ENCODE measurements at places on chromosomes 12 and 14.

GRCh38 chr14:104424406-104425072 lies 155.0 kb upstream of the C14orf180 start:
- no peak for DNase-seq

- DNase-seq: no peak
These were observed 2.6 kb downstream of the LRRC10 start for GRCh38 chr12:69608114-69608513.

DNA sequence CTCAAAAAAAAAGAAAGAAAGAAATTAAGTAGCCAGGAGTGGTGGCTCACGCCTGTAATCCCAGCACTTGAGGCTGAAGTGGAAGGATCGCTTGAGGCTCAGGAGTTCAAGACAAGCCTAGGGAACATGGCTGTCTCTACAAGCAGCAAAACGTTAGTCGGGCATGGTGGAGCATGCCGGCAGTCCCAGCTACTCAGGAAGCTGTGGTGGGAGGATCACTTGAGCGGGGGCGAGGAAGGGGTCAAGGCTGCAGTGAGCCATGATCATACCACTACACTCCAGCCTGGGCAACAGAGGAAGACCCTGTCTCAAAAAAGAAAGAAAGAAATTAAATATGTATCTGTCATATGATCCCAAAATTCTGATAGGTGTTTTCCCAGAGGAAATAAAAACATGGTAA lies 5.3 kb downstream of the RAD52 start:
- no peak for DNase-seq

GRCh38 chr14:71511152-71511551 lies 421.1 kb upstream of the RGS6 start:
- no peak for DNase-seq

DNA sequence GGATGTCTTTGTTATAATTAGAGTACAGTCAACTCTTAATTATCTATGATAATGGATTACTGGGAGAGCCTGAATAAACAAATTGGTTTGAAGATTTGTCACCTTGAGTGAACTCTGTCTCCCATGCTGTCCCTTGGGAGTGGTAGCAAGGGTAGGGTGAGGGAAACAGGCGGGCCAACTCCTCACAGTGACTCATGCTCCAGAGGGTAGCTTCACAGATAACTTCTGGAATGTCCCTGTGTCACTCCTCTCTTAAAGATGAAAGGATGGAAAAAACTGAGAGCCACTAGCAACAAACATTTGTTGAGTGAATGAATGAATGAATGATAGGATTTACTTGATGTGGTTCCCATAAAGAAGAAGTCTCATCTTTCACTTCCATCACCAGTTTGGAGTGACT lies 53.5 kb downstream of the RASSF9 start:
- no peak for DNase-seq

DNA sequence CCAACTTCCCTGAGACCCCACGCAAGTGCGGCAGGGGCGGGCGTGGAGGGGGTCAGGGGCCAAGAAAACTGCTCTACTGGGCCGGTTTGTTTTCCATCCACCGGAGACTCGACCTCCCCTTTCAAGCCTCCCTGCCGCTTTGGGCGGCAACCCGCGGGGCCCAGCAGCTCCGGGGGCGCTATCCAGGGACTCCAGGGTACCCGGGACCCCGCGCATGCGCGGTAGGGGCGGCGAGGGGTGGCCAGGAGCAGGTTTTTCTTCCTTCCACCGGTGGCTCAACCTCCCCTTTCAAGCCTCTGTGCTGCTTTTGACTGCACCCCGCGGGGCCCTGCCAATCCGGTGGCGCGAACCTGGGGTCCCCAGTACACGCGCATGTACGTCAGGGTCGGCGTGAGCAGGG lies 323.5 kb downstream of the ALG10 start:
- no peak for DNase-seq

- DNase-seq: no peak
These were observed 48.8 kb upstream of the ESRRB start for GRCh38 chr14:76326918-76327689.

DNA sequence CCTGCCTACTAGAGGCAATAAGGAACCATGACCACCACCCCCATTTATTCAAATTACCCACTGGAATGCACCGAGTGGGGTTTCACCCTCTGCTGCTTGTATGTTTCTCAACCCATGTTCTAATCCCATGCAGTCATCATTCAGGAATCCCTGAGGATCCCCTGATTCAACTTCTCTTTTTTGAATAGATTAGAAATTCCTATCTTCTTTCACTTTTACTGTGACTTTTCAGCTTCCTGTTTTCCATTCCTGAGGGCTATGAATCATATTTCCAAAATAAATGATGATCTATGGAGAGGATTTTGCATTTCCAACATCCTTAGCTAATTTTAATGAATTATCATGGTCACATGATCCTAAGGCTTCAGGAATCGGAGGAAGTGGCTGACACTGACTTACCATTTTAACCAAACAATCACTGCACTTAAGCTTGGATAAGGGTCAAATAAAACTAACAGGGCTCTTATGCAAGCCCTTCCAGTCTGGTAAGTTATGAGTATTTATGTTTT lies 19.4 kb upstream of the P2RX4 start:
- DNase-seq: no peak

DNA sequence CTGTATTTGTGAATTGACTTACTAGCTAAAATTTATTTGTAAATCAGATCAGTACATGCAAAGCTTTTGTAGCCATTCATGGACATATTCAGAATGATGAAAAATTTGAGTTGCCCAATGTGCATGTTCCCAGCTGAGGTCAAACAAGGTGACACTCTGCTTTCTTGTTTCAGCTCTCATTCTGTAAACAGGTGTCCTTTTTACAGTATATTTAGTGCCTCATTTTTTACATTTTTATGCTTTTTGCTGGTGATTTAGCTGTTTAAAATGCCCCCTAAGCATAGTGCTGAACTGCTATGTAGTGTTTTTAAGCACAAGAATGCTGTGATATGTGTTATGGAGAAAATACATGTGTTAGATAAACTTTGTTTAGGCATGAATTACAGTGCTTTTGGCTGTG lies 76.3 kb downstream of the MIA2 start:
- no peak for DNase-seq

DNA sequence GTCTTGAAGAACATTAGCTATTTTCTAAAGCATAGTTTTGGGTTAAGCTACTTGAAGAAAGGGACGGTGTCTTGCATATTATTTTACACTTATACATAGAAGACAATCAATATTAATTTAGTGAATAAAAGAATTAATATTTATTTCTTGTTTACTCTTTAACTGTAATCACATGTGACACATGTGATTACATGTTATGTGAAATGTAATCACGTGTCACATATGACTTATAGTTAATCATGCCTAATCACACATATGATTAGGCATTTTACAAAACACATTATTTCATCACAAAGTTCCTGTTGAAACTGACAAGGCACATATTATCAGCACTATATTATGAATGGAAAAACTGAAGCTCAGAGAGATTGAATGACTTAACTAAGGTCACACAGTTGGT lies 4.8 kb downstream of the PAH start:
- DNase-seq: no peak

DNA sequence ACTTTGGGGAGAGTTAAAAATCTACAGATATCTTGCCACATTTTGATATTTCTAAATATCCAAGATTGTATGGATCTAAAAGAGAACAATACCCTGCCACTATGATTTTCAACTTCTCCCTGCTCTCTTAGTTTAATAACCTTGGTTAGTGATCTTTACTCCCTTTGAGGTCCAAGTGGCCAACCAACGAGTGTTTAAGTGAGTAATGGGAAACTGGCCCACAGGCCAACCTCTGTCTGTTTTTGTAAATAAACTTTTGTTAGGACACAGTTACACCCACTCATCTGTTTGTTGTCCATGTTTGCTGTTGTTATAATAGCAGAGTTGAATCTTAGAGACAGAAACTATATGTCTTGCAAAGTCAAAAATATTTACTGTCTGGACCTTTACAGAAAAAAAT lies 30.9 kb upstream of the NKX2-1 start:
- no peak for DNase-seq

- DNase-seq: no peak
These were observed 79.9 kb downstream of the BCL11B start for GRCh38 chr14:99192028-99192621.

- DNase-seq: no peak
These were observed 44.9 kb downstream of the DDX11 start for GRCh38 chr12:31118347-31119191.

- no peak for DNase-seq
These were observed 125.8 kb upstream of the AVPR1A start for GRCh38 chr12:63276537-63277365.

DNA sequence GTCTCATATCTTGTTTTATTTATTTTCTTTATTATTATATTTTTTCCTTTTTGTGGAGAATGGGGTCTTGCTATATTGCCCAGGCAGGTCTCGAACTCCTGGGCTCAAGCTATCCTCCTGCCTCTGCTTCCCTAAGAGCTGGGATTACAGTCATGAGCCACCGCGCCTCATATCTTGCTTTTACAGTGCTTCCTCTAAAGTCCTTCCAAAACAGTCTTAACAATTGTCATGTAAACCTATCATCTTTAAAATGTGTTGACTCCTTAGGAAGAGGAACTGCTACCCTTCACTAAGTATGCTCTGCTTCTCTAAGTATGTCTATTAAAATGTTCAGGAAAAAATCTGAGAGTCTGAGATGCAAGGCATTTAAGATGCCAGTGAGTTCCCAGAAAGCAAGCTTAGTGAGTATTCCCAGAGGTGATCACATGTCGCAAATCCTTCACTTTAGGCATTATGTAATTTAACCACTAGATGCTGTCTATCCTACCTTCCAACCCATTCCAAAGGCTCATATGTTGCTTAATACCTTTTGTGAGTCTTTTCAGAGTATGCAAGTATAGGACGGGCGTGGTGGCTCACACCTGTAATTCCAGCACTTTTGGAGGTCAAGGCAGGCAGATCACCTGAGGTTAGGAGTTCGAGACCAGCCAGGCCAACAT lies 19.7 kb upstream of the FOXJ2 start:
- no peak for DNase-seq

GRCh38 chr12:118841588-118841987 lies 139.8 kb upstream of the SRRM4 start:
- DNase-seq: no peak

- DNase-seq: no peak
These were observed 3.8 kb downstream of the COPZ1 start for GRCh38 chr12:54328595-54329337.

All from stimulated activated CD4-positive, alpha-beta T cell treated with anti-CD3 and anti-CD28 coated beads, Interleukin-12 subunit alpha, Interleukin-12 subunit beta, amount 100 ng/mL, for 24 hours (primary cell).